ENCODE measurements at places on chromosomes 1 and 21.

GRCh38 chr1:180841415-180841814 lies 71.3 kb upstream of the KIAA1614 start:
- DNase-seq: no peak

- DNase-seq: no peak
Observed at GRCh38 chr1:57494530-57495079, 70.7 kb upstream of the DAB1 start.

- DNase-seq: no peak
Observed at GRCh38 chr1:54081306-54082270, 28.2 kb downstream of the TCEANC2 start.

DNA sequence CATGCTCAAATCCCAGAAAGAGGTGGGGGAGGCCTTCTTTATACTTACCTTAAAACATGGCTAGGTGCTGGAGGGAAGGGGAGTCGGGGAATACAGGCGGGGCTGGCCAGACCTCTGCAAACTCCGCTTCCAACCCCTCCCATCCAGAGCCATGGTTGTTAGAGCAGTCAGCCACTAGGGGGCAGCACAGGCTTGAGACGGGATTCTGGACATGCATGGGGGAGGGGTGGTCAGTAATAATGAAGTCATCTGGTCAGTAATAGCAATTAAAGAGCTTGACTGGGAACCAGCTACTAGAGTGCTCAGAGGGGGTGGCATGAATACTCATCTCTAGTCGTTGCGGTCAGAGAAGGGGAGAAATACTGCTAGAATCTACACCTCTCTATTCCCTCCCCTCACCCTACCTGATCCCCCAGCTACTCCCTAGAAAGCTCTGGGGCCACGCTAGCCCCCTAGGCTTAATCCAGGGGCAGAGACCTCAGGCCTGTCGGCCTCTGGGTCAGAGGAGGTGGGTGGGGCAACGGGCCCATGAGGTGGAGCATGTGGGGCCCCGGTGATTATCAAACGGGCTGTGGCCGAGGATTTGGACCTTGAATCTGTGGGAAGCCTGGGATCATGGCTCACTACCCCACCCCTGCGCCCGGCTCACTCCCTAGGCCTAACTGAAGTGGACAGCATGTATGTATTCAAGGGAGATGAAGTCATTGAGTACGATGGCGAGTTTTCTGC lies 2.9 kb downstream of the CASQ1 start:
- peak; percentile 87 for DNase-seq

- no peak for DNase-seq
Observed at GRCh38 chr1:221806984-221807383, 65.1 kb upstream of the DUSP10 start.

DNA sequence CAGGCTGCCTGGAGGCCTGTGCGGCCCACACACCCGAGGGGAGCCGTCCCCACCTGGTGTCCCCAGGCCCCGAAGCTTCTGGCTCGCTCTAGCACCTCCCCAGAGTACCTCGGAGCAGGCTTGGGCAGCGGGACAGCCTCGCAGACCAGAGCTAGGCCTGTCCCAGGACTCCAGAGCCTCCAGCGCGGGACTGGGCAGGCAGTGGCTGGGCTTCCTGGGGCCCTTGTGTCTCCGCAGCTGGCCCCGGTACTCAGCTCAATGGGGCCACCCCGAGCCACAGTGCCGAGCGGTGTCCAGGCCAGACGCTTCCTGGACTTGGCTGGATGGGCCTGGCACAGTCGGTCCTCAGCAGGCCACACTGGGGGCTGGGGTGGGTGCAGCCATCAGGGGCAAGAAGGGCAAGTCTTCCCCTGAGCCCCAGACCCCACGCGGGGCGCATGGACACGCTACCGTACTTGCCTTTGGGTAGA lies 4.9 kb downstream of the SCNN1D start:
- DNase-seq: no peak

DNA sequence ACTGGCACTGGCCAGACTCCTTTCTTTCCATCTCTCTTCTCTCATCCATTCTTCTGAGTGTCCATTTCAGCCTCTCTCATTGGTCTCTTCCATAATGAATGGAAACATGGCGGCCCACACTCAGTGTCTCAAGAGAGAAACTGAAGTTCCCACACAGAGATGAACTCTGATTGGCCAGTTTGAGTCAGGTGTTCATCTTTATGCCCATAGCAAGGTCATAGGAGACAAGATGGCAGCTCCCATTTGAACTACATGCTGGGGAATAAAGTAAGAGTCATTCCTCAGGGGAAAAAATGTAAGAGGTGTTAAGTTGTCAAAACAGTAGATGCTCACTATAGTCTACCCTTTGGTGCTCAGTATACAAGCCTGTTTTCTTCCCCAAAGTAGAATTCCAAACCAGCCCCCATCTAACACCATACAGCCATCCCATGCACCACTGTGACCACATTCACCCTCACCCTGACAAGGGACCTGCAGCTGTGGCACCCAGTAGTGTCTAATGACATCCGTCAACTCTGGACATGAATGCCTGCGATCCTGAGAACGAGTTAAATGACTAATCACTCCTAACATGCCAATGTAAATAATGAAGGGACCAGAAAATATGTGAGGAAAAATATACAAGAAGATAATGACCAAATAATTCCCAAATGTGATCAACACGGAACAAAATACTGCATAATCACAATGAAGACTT lies 12.4 kb downstream of the CDA start:
- no peak for DNase-seq

DNA sequence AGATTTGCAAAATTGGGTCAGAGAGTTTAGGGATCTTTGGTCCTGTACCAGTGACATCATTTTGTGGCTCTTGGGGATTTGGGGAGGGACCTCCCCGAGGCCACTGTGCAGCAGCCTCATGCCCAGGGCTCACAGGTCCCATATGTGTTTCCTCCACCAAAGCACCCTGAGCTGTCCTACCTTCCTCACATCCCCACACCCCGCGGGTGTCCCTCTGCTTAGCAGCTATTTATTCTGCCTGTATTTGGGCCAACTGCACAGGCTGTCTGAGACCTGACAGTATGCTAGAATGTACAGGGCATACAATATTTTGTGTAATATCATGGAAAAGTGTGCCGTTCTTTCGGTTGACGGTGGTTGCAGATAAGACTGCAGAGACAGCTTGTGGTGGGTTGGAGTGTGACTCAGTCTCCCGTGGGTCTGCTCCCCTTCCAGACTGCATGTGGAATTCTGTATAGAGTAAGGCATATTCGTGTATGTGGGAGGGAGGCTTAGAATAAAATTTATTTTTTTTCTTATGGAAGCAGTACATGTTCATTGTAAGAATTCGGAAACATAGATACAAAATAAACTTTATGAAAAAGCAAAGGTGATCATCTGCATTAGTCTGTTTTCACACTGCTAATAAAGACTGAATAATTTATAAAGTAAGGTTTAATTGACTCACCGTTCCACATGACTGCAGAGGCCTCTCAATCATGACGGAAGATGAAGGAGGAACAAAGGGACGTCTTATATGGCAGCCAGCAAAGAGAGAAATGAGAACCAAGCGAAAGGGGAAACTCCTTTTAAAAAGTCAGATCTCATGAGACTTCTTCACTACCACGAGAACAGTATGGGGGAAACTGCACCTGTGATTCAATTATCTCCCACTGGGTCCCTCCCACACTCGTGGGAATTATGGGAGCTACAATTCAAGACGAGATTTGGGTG lies 84.4 kb downstream of the ADARB1 start:
- peak; percentile 53 for DNase-seq

DNA sequence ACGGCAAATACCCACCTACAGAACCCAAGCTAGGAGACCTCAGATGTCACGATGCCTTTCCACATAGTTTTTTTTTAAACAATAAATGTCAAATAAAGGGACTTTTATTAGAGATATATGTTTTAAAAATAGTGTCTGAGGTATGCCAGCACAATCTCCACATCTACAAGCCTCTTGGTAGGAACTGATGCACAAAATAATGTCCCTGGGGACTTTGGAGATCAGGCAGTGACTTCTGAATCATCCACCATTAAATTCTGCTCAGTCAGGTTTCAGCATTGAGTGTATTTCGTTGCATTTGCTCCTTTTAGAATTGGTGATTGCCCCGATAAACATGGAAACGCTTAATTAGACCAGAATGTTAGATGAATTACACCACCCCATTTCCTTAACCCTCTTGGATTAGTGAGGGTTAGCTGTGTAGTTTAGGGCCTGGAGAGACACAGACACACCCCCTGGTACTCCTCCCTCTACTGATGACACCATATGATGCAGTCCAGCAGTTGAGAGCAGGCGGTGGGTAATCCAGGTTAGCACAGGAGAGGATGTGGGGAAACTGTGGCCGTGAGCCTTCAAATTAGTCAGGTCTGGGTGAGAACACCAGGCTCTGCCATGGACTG lies 33.6 kb downstream of the LGR6 start:
- DNase-seq: no peak

DNA sequence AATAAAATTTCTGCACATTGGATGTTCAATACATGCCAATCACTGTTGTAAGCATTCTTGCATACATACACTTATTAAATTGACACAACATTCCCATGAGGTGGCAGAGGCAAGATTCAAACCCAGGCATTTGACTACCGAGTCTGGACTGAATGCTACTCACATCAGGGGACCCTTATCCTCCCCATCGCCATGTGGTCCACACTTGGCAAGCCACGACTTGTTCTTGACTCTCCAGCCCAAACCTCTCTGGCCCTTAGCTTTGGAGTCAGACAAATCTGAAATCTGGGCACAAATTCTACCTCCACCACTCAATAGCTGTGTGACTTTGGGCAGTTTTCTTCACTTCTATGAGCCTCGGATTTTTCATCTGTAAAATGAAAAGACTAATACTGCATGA lies 57.1 kb downstream of the NMNAT2 start:
- DNase-seq: no peak

- no peak for DNase-seq
Observed at GRCh38 chr1:62271948-62272728, 47.1 kb downstream of the KANK4 start.

GRCh38 chr1:229114850-229115365 lies 156.0 kb upstream of the RAB4A start:
- no peak for DNase-seq

- DNase-seq: no peak
Observed at GRCh38 chr1:62438163-62438562, 1.3 kb downstream of the USP1 start.

Measured in coronary artery (tissue), 2 donors.